CD4-positive, alpha-beta T cell treated with Interferon gamma for 1 hour (primary cell): ENCODE measurements at places on chromosomes 3 and 15.

- no peak for DNase-seq
Measured at GRCh38 chr15:46961795-46962194, 755.5 kb upstream of the SEMA6D start.

DNA sequence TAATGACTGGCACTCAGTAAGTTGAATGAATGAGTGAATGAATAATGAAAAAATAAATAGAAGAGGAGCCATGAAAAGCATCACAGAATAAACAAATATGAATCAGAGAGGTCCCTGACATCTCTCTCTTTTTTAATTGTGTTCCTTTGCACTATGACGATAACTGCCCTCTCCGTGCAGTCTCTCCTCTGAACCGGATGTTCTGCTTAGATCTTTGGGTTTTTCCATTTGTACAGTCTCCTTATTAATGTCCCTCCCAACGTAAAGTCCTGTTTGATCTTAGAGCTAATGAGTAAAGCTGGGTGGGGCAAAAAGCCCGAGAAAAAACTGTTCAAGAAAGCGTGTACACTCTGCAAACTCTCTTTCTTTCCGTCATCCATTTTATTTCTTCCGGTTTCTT is 28.3 kb upstream of the BHLHE40 start:
- DNase-seq = no peak

- no peak for DNase-seq
Measured at GRCh38 chr15:66165856-66166255, 87.7 kb downstream of the MEGF11 start.

- no peak for DNase-seq
Measured at GRCh38 chr15:64349375-64349774, 6.6 kb downstream of the CSNK1G1 start.

DNA sequence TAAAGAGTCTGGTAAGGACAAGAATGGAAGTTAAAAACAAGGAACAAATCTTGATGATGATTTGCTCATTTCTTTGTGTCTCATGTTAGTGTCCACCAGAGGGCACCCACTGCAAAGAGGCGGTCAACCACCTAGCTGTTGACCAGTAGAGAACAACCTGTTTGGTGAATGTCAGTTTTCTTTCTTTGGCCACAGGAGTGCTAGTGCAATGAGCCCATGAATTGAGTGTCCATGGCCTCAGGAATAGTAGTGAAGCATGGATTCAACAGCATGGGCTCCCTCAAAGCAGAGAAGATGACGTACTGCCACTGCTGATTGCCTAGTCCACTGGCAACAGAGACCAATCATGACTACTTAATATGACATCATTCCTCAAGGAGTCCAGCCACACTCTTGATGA is 10.7 kb upstream of the CNTN6 start:
- DNase-seq = no peak

GRCh38 chr15:28909958-28910500 is 24.3 kb downstream of the APBA2 start:
- no peak for DNase-seq

- no peak for DNase-seq
Measured at GRCh38 chr3:32934150-32934742, 17.2 kb upstream of the CCR4 start.

- no peak for DNase-seq
Measured at GRCh38 chr3:189914799-189915198, 205.9 kb downstream of the P3H2 start.

DNA sequence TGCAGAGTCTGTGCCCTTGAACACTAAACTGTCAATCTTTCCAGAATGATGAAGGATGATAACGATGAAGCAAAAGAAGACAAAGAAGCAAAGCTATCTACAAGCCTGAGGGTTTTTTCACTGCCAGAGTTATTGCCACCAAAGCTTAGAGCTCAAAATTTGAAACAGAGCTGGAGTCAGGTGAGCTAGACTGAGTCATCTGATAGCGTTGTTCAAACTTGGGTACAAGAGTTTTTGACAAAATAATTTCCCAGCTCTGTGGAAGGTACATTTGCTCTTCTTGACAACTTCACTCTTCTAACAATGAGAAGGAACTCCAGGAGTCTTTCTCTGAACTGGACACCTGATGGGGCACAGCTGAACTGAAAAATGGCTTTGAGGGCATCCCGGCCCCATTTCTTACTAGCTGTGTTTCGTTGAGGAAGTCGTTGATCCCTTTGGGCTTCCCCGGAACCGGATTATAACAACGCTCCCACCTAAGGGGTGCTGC is 715 bp downstream of the MCCC1 start:
- no peak for DNase-seq

- no peak for DNase-seq
Measured at GRCh38 chr3:111152496-111152895, 80.9 kb downstream of the NECTIN3 start.
